Mesenteric fat pad (tissue), 1 donor: ENCODE measurements at places on chromosomes 13 and 19. TPM values are rescaled to one million over a fixed set of nuclear protein-coding genes. Genes with fewer than 3 reads are reported as not detected.

PSG6 gene
- total RNA-seq: not detected

IGFL2 gene
- total RNA-seq: not detected

PLD3 gene
- 275 TPM for total RNA-seq

ONECUT3 gene
- not detected for total RNA-seq

CARD8 gene
- total RNA-seq: 57.6 TPM

SPINT2 gene
- 13.8 TPM for total RNA-seq

PCDH9 gene
- 4.2 TPM for total RNA-seq

LILRB2 gene
- 14.4 TPM for total RNA-seq

UPK1A gene
- total RNA-seq: 0.45 TPM
